Fibroblast of skin of left quadriceps (primary cell): ENCODE measurements at places on chromosomes 1 and 21.

DNA sequence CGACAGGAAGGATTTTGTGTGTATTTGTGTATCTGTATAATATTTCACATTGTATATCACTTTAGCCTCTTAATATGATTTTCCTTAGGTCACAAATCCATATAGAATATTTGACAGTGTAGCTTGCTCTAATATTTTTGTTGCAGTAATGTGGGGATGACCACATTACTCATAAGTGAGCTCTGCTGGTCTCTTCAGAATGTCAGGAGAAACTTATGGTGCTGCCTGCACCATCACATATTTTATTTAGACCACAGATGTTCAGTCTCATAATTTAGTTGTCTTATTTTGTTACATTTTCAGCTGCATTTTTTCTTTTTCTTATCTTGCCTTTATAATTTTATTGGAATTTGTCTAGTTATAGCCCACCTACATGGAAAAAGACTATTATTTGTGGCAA is 205.3 kb downstream of the PBX1 start:
- DNase-seq, result no peak

- DNase-seq, result no peak
Measured at GRCh38 chr1:215569986-215570824, 3.1 kb downstream of the KCTD3 start.

- no peak for DNase-seq
Measured at GRCh38 chr21:23471877-23472276, 2135.4 kb downstream of the MRPL39 start.

GRCh38 chr21:31045841-31046240 is 7.6 kb upstream of the KRTAP19-8 start:
- DNase-seq, result no peak

DNA sequence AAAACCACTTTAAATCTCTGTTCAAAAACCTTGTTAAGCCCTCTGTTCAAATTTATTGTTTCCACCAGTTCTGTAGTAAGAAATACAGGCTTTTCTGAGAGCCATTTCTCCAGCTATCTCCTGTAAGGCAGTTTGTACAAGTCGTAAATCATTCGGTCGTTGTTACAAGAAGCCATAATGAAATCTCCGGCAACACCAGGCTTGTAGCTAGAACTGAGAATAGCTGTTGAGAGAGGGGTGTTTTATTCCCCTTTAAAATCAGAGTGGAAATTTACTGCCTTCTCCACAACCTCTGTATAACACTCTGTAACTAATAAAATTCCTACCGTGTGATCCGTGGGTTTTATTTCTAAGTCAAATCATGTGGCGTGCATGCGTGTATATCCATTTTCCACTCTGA is 335.8 kb upstream of the KAZN start:
- no peak for DNase-seq

DNA sequence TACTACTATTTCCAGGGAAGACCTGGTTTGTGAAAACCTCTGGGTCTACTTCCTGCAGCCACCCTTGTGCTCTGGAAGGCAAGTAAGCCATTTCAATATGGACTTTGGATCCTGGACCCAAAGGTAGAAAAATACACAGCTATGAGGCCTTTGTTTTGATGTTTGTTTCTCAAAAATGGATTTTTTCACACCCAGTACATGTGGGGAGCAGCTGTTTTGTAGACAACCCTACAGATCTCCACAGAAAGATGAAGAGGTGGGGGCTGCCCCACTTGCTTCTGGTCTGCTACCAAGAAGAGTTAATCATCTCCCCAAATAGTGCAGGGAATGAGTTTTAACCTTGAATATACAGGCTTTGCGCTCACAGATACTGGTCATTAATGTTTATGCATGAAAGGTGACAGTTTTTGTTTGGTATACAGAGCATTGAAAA is 29.2 kb downstream of the ZNF281 start:
- no peak for DNase-seq

- no peak for DNase-seq
Measured at GRCh38 chr21:42785666-42786427, 93.5 kb downstream of the WDR4 start.

- DNase-seq, result no peak
Measured at GRCh38 chr1:79895573-79895972, 889.0 kb upstream of the ADGRL4 start.

DNA sequence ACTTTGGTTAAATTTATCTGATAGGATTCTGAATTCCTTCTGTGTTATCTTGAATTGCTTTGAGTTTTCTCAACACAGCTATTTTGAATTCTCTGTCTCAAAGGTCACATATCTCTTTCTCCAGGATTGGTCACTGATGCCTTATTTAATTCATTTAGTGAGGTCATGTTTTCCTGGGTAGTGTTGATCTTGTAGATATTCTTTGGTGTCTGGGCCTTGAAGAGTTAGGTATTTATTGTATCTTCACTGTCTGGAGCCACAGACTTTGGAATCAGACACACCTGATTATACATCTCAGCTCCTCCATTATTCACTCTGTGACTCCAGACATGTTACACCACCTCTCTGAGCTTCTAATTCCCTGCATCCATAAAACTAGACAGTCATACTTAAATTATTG is 34.2 kb upstream of the ETS2 start:
- no peak for DNase-seq

DNA sequence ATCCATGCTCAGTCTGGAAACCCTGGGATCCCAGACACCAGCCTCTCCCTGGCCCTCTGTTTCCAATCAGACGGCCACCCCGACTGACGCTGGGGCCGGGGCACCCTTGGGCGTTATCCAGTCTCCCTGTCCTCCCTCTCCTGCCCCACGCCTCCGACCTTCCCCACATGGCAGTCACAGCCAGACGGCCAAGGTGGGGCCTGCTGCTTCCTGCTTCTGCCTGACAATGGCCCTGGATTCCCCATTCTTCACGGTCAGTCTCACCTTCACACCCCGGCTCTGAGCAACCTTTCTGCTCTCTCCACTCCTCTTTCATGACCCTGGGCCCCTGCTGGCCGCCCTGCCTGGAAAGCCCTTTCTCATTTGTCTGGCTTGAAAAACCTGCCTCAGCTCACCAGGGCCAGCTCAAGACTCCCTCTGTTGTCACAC is 6.6 kb downstream of the GNG4 start:
- no peak for DNase-seq

DNA sequence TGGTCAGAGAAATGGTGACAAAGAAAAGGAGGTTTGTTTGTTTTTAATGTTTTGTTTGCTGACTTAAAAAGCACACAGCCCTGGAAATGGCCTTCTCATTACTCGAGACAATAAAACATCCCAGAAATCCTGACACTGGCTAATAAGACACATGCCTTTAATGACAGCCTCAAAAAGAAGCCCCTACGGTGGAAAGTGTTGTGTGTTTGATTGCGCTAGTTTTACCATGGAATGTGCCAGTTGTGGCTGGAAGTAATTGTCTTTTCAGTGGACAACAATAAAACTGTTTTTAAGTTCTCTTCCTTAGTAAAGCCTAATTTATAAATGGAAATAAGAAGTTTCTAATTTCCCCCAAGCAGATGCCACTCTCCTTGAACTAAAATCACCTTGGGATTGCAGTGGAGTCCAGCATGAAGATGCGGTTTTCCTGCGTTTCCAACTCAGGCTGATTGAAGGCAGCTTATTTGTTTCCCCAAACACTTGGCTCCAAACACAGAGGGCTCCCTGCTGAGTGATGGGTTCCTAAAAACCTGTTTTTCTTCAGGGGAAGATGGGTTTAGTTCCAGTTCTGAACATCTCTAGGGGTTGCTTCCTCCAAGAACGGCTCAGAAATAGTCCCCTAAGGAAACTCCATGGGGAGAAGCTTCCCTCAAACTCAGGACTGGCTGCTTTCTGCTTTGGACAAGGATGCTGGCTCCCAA is 54.3 kb downstream of the CD247 start:
- no peak for DNase-seq

DNA sequence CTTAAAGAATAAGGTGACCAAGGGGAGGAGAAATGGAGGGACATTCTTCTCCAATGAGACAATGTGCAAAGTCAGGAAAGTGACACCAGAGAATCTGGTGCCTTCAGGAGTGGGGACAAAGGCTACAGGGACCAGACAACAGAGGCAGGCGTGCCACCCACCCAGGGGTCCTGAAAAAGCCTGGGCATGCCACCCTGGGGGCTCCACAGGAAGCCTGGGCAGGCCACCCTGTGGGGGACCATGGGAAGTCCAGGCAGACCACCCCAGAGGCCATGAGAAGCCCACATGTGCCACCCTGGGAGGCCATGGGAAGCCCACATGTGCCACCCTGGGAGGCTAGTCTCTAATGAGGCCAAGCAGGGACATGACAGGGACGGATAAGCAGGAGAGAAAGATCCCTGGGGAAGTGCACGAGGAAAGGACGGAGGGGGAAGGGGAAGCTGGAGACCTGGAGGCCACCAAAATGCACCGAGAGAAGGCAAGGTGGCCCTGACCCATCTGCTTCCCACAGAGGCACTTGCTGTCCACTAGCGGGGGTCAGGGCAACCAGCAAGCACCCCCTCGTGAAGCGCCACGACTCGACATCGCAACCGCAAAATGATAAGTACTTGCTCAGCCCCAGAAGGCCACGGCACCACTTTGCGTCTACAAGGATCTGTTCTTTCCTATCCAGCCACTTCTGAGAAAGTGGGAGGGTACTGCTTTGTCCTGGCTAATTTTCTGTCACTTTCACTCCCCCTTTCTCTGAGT is 7.2 kb upstream of the PDE9A start:
- DNase-seq, result no peak
